ENCODE measurements at places on chromosomes 13 and 19. TPM values are rescaled to one million over a fixed set of nuclear protein-coding genes. Genes with fewer than 3 reads are reported as not detected.
A peak's percentile ranks its signal among the peaks of the same experiment; 100 is the strongest.

Gene BRSK1
- 1.5 TPM for total RNA-seq

Gene ZNF175
- total RNA-seq = 5.2 TPM

Gene SOX1
- total RNA-seq = not detected

Gene ZNF285
- total RNA-seq = 0.39 TPM

Gene ACOD1
- total RNA-seq = not detected

Gene LHFPL6
- total RNA-seq = not detected

Gene FFAR2
- total RNA-seq = not detected

Gene ZNF813
- 2.4 TPM for total RNA-seq

GRCh38 chr13:31145417-31145816 lies 16.3 kb downstream of the HSPH1 start:
- DNase-seq = no peak

DNA sequence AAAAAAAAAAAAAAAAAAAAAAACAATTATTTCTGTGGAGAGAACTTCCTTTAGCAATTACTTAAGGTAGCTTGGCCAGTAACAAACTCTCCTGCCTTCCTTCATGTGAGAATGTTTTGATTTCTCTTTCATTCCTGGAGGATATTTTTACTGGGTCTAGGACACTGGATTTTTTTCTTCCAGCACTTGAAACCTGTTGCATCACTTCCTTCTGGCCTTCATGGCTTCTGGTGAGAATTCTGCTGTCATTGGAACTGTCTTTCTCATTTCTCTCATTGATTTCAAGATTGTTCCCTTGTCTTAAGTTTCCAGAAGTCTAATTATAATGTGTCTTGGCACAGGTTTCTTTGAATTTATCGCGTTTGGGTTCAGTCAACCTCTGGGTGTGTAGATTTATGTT lies 19.3 kb upstream of the RAB20 start:
- no peak for DNase-seq

- no peak for DNase-seq
Measured at GRCh38 chr19:46299004-46299509, 2.2 kb downstream of the HIF3A start.

DNA sequence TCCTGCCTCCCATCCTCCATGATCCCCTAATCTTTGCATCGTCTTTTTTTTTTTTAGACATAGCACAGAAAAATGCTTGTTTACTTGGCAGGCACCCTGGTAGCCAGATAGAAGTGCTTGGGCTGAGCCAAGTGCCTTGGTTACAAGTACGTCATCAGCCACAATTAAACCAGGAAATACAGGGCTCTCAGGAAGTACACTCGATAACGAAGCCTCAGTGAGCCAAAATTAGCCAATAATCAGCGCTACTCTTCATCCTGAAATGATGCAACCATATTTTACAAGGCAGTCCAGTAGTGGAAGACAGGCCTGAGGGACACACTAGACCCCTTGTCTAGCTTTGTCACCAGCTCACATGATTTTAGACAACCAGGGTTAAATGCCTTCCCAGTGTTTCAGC lies 194.0 kb upstream of the NBEA start:
- DNase-seq = no peak

DNA sequence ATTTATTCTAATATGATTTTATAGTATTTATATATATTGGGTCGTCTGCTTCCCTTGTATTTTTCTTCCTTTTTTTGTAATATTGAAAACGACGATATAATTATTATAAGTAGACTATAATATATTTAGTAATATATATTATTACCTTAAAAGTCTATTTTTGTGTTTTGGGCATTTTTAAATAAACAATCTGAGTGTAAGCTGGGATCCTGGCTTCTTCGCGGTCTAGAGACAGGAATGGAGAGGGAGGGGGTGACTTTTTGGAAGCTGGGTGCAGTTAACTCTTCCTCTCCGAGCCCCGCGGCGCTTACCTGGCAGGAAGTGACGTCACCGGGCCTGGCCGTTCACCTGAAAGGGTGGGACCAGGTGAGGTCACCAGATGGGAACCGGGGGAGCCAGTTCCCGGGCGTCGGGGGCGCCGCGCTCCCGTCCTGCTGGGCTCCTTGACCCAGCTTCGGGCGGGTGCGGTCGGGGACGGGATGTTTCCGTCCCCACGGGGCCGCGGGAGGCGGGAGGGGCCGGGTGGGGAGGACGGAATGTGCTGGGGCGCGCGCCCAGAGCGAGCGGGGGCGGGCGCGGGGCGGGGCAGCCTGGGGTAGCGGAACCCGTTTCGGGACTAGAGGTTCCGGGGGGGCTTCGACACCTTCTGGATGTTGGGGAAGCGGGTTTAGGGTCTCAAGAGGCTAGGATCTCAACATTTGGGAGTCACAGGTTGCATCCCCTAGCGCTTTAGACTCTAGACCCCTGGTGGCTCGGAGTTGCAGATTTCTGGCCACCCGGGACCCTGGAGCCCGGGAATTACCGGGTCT lies 2.8 kb downstream of the ZFP36 start:
- DNase-seq = peak; percentile 91

DNA sequence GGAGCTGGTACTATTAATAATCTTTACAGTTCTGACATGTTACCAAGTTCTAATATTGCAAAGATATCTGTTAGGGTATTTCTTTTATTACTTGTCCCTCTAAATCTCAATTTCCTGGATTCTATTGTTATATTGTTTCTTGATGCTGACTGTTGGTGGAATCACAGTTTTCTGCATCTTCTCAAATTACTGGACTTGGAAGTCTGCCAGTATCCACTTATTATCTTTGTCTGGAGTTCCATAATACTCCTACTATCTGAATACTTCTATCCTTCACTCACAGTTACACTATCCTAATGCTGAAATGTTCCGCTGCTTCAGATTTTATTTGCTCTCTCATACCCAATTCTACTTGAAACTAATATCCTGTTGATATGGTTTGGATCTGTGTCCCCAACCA lies 1985.7 kb upstream of the PRR20A start:
- no peak for DNase-seq

GRCh38 chr13:30026909-30027308 lies 176.5 kb upstream of the UBL3 start:
- no peak for DNase-seq

DNA sequence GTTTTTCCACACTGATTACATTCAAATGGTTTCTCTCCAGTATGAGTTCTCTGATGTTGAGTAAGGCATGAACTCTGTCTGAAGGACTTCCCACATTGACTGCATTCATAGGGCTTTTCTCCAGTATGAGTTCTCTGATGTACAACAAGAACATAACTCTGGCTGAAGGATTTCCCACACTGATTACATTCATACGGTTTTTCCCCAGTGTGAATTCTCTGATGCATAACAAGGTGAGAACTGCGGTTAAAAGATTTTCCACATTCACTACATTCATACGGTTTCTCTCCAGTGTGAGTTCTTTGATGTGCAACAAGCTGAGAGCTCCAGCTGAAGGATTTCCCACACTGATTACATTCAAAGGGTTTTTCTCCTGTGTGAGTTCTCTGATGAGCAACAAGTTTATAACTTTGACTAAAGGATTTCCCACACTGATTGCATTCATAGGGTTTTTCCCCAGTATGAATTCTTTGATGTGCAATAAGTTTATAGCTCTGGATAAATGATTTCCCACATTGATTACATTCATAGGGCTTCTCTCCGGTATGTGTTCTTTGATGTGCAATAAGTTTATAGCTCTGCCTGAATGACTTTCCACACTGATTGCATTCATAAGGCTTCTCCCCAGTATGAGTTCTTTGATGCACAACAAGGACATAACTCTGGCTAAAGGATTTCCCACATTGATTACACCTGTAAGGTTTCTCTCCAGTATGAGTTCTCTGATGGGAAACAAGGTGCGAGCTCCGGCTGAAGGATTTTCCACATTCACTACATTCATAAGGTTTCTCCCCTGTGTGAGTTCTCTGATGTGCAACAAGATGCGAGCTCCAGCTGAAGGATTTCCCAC lies 23.5 kb downstream of the ZNF180 start:
- DNase-seq = no peak

DNA sequence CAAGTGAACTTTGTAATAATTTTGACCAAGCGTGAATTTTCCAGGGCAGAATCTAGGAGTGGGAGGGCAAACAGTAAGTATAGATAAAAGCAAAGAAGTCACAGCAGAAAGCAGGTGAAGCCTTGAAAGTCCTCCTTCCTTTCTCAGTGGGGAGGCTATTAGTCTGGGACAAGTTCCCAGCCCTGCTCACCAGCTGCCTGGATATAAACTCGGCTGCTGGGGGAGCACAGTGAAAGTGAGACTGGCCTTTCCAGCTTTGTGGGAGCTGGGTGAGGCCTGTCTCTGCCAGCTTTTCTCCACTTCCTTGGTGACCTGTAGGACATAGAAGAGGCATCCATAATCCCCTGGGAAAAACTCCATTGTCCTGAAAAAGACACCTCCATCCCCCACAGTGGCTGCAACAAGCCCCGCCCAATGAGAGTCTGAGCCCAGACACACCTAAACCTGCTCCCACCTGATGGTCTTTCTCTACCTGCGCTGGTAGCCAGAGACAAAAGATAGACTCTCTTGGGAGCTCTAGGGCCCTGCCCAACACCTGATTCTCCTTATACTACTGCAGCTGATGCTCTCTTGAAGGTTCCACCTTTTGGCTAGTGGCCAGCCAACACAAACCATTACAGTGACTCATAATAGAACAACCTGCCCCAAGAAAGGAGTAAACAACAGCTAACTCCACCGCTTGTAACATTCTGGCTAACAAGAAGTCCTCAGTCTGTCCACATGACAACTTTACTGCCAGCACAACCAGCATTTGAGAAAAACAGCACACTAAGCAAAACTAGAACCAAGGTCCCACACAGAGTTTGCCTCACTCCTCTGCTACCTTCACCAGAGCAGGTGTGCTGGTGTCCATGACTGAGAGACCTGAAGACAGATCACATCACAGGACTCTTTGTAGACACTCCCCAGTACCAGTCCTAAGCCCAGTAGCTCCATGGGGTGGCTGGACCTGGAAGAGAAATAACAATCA lies 252.2 kb upstream of the SLITRK6 start:
- no peak for DNase-seq

GRCh38 chr13:102212729-102213128 lies 189.1 kb downstream of the FGF14 start:
- no peak for DNase-seq

DNA sequence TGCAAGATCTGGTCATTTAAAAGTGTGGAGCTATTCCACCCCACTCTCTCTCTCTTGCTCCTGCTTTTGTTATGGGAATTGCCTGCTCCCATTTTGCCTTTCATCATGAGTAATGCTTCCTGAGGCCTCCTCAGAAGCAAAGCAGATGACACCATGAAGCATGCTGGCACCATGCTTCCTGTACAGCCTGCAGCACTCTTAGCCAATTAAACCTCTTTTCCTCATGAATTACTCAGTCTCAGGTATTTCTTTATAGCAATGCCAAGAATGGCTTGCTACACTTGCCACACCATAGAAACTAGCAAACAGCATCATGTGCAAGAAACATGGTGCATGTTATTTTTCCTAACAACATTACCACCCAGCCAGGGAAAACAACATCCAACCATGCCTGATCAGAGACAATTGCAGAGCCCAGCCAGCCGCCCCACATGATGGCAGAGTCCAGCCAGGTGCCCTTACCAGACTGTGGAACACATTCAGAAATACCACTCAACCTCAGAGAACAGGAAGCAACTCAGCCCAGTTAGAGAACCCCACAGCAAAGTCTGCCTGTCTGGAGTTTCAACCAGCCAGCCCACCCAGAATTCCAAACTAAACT lies 36.9 kb downstream of the SYDE1 start:
- no peak for DNase-seq

DNA sequence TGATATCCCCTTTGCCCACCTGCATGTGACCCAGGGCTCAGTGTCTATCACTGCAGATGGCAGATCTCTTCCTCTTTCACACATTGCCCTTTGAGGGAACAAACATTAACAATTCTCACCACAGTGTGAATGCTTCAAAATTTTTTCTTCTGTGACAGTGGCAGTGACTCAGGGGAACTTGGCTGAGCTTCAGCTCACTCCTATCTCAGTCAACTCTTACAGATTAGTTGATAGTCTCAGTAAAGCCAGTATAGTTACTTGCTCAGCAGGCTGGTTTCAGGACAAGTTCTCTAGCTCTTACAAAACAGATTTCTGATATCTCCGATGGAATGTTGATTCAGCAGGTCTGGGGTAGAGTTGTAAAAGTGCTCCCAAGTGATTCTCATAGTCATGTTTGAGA lies 166.9 kb downstream of the DLEU7 start:
- no peak for DNase-seq

GRCh38 chr19:52369559-52370340 lies at the start of gene ZNF880:
Gene ZNF880, plus strand, starts transcription at chr19:52369923. Its CDS starts 43 bp downstream, at chr19:52369966.
- peak; percentile 74 for DNase-seq

DNA sequence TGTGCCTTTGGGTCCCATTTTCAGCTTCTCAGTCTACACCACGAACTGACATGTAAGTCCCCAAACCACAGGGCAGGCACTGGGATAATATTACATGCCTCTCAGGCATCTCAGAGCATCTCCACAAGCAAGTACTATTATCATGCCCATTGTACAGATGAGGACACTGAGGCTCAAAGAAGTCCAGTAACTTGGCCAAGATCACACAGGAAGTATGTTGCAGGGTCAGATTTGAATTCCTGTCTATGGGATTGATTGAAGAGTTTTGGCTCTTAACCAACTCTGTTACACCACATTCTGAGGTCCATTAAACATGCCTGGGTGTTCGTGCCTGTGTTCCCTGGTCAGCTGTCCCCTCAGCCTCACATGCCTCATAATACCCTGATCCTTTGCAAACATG lies 319.8 kb downstream of the FOXO1 start:
- DNase-seq = no peak

DNA sequence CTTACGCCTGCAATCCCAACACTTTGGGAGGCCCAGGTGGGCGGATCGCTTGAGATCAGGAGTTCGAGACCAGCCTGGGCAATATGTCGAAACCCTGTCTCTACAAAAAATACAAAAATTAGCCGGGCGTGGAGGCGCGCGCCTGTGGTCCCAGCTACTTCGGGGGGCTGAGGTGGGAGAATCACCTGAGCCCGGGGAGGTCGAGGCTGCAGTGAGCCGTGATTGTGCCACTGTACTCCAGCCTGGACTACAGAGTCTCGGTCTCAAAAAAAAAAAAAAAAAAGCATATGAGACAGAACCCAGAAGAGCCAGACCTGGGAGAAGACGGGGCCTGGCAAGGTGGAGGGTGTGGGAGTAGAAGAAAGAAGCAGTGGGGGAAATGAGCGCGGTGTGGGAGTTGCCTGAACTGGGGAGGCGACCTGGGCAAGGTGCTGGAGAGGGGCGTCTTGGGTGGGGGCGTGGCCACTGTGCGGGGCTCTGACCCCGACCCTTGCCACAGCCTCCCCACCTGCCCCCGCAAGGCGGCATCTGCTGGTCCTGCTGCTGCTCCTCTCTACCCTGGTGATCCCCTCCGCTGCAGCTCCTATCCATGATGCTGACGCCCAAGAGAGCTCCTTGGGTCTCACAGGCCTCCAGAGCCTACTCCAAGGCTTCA lies 533 bp downstream of the DKKL1 start:
- no peak for DNase-seq

GRCh38 chr13:50370303-50370950 lies 355.2 kb downstream of the KCNRG start:
- peak; percentile 26 for DNase-seq

Data from CD4-positive, CD25-positive, alpha-beta regulatory T cell (primary cell).